ENCODE measurements at places on chromosomes 3 and 15.

GRCh38 chr3:2218375-2218774, 119.7 kb downstream of the CNTN4 start:
- DNase-seq: no peak

GRCh38 chr15:43859546-43859945, 32.7 kb downstream of the WDR76 start:
- no peak for DNase-seq

GRCh38 chr3:153319705-153320554, 157.9 kb downstream of the RAP2B start:
- DNase-seq: no peak

DNA sequence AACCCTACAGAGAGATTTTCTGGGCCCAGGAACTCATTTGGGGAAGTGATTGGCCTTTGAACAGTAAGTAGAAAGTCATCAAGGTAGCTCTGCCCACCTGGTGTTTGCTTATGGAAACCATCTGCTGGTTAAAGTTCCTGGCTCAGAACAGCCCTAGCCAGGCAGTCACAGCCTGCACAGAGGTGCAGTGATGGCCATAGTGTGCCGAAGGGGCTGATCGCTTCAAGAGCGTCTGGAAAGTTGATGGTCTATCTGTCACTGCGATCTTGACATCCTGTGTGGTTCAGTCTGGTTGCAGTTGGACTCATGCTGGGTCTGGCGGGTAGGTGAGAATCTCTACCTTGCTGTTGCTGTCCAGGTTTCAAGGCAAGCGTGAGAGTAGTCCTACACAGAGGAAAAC, 151.6 kb downstream of the SLCO3A1 start:
- DNase-seq: peak; percentile 3

DNA sequence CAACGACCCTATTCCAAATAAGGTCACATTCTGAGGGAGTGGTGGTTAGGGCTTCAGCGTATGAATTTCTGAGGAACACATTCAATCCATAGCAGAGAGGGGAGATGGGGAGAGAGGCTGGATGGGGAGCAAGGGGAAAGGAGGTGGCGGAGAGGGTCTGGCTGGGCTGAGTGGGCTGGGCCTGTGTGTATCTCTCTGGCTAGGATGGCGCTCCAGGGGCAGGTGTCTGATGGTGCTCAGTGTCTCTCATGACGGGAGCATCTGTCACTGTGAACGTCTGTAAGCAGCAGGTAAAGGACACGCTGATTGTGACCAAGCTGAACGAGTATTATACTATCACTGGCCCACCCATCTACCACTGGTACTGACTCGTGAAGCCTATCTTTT, 159.6 kb downstream of the XXYLT1 start:
- DNase-seq: no peak

DNA sequence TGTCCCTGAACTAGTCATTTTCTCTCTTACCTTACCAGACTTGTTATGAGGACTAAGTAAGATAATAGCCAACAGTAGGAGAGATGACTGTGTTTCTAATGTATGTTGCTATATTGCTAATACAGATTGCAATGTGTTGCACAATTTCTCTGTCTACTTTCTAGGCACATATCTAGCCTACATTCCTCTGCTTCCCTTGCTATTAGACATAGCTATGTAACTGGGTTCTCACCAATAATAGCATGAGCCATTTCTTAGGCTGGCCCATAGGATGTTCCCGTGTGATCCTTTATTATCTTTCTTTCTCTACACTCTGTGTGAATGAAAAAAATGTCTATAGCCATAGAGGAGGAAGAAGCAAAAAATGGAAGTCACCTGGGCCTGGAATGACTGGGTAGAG, 6.8 kb upstream of the LRRN1 start:
- DNase-seq: no peak

GRCh38 chr15:70802629-70803028, 39.3 kb upstream of the UACA start:
- DNase-seq: no peak

GRCh38 chr15:73081321-73081958, 29.2 kb downstream of the NEO1 start:
- no peak for DNase-seq

- no peak for DNase-seq
Observed at GRCh38 chr15:97301166-97301565, 659.3 kb upstream of the ARRDC4 start.

DNA sequence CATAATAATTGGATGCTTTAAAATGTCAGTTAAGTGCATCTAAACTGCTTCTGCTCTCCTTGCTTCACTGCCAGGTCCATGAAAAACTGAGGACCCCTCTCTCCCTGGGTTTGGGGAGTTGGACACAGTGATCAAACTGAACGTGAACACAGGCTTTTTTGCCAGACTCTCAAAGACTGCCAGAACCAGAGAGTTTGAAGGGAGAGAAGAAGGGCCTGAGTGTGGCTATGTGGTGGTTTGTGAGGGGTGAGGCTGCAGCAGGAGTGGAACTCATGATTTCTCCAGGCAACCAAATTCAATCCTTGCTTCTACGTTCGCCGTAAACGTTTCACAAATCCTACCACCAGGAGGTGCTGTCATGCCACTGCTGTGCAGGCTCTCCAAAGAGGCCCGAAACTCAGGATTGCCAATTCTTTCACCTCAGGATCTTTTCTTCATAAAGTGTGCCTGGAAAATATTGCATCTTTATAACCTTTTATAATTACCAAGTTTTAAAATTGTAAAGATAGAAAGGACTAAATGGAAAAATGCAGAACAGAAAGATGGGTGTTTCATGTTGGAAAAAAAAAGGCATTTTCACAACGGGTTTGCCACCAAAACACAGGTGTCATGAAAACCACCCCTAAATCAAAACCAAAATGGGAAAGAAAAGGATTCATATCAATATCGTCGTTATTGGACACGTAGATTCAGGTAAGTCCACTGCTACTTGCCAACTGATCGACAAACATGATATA, 19.7 kb downstream of the TM4SF4 start:
- DNase-seq: peak; percentile 4

DNA sequence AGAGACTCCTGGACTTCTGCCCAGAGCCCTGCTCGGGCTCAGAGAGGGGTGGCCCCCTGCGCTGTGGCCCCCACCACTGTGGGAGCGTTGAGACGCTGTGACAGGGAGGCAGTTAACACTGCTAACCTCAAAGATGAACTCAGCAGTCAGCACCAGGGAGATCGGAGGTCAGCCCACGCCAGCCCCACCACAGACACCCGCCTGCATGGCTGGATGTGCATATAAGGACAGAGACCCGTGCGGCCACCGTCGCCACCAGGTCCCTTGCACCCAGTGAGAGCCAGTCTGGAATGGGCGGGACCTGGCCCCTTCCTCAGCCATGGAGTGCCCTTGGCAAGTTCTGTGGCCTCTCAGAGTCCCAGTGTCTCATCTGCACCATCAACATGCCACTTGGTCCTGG, 48.5 kb upstream of the FURIN start:
- no peak for DNase-seq

DNA sequence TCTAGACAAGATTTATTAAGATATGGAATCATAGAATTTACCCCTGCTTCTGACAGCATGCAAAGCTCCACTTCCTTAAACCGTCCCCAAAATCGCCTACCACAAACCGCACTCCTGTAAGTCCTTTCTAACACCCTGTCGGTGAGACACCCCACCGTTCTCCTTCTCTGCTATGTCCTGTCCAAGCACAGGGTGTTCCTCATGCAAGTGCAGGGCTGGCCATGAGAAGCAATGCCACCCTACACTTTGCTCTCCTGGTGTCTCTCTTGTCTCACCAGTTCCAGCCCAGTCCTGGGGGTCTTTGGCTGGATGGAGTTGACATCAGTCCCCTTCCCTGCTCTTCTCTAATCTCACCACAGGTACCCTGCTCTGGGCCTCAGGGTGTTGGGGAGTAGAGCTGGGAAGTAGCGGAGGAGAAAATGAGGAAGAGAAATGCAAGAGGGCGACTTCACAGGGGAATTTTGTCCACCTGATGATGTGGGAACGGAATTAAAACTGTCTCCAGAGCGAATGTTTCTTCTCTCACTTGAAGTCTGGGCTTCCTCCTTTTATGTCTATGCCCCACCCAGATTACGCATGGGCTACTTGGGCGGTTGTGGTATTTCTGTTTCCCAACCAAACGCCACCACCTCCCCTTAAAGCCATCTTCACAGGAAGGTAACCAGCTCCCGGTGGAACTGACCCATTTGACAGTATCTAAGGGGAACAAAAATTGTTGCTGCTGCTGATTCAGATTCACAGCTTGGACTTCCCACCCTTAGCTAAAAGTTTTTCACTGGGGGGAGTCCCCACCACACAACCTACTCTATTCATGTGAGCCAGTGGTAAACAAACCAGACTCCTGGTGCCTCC, 49.9 kb downstream of the CASR start:
- no peak for DNase-seq

DNA sequence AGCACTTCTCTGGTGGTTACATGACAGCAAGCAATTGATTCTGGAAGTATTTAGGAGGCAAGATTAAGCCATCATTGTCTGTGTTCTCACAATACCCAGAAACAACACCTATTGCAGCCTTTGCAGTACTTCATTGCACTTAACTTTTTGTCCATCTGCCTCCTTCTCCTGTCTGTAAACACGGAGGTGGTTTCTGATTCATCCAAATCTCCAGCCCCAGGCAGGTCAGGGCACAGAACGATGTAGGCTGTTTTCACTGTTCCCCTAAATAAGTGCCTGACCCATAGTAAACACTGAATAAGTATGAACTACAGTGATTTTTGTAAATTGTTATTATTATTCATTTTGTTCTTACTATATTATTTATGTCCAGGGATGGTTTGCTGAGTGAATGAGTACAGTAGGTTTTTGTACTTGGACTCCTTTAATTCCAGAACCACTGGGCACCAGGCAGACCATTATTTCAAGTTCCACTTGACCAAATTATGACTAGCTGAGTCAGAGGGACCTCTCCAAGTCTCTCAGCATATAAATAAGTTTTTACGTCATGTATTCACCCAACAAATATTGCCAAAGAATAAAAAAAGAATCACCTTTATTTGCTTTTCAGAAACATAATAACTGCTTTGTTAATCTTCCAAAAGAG, 283.3 kb upstream of the TRIM42 start:
- no peak for DNase-seq

DNA sequence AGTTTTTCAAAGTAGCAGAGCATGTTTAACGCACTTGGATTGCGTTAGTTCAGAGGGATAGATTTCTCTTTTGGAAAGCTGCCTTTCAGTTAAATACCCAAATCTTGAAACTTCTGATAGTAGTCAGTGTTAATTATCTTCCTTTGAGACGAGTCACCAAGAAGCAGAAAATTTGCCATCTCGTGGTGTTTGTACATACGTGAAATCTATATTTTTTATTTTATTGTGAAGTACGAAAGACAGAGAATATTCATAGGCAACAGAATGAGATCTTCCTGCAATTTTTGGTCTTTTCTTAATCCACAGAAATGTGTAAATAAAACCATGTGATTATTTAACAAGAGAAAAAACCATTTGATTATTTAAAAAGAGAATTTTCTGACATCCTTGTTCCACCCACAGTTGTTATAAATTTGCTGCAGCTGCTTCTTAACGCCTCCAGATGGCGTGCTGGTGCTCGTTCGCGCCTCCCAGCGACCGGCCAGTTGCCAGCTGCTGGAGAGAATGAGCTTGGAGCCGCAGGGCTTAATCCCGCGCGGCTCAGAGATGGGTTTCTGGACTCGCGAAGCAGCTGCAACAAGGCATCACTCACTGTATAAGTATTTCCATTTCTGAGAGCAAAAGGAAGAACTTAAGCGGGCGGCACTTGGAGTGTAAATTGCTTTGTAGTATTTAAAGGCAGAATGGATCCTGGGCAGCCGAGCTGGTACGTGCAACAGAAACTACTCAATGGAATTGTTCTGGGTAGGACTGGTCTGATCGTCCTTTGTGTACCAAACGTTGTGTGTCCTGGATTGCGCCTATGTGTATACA, 10.5 kb upstream of the SLITRK3 start:
- DNase-seq: peak; percentile 3

All from activated CD4-positive, alpha-beta T cell treated with anti-CD3 and anti-CD28 coated beads, Interleukin-2, amount 50 U/mL, for 1 hour (primary cell).